Ascending aorta (tissue), 2 donors: ENCODE measurements at places on chromosomes 2 and 18. TPM values are rescaled to one million over a fixed set of nuclear protein-coding genes. Genes with fewer than 3 reads are reported as not detected.
A peak's percentile ranks its signal among the peaks of the same experiment; 100 is the strongest.

- peak; percentile 81 for DNase-seq
- no peaks in the 10 kb centered on the region for H3K27me3 ChIP-seq
- no peaks in the 10 kb centered on the region for H3K36me3 ChIP-seq
- peak overlapping the region; percentile 79 for H3K27ac ChIP-seq
These were observed 250.0 kb downstream of the TCF4 start for GRCh38 chr18:55337908-55338521.

- no peak for DNase-seq
- H3K36me3 ChIP-seq = no peaks in the 10 kb centered on the region
- no peaks in the 10 kb centered on the region for H3K27me3 ChIP-seq
- H3K4me1 ChIP-seq = no peaks in the 10 kb centered on the region
- no peak overlapping the region for H3K27ac ChIP-seq
These were observed 14.1 kb downstream of the ADD2 start for GRCh38 chr2:70753902-70754301.

DNA sequence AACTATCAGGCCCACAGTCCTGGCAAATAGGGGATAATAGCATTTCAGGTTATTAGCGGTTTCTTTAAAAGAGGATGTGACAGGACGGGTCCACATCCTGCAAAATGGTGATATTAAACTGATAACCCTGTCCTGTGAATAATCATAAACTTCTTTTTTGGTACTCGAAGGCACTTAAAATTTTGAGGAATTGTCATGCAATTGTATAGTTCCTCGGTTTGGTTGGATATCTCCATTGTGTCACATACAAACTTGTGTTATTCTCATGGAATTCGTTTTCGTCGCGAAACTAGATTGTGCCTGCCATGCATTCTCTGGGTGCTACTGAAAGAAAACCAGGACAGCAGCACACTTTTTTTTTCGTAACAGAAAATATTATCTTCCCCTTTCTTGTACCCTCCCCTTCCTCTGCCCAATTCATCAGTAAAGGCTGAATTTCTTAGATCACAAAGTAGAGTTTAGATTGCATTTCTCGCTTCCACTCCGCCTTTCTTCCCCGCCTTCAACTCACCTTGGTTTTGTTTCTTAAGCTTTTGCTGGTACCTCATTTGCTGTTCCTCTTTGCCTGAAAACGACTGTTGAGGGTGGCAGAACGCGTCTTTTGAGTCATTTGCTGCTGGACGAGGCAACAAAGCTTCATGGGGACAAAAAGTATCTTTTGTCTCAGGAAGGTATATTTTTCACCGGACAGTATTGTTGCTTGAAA lies 1.3 kb downstream of the CERS6 start:
- H3K4me1 ChIP-seq = no peaks in the 10 kb centered on the region
- H3K27me3 ChIP-seq = no peaks in the 10 kb centered on the region
- DNase-seq = no peak
- peak overlapping the region; percentile 73 for H3K27ac ChIP-seq

The EFHD1 gene
- total RNA-seq = 142 TPM

The IHH gene
- not detected for total RNA-seq

The EMILIN1 gene
- 301 TPM for total RNA-seq
